ENCODE measurements at places on chromosomes 12 and 14. TPM values are rescaled to one million over a fixed set of nuclear protein-coding genes. Genes with fewer than 3 reads are reported as not detected.

GALNT16 gene
- 0.22 TPM for total RNA-seq

SDR9C7 gene
- total RNA-seq: not detected

DNA sequence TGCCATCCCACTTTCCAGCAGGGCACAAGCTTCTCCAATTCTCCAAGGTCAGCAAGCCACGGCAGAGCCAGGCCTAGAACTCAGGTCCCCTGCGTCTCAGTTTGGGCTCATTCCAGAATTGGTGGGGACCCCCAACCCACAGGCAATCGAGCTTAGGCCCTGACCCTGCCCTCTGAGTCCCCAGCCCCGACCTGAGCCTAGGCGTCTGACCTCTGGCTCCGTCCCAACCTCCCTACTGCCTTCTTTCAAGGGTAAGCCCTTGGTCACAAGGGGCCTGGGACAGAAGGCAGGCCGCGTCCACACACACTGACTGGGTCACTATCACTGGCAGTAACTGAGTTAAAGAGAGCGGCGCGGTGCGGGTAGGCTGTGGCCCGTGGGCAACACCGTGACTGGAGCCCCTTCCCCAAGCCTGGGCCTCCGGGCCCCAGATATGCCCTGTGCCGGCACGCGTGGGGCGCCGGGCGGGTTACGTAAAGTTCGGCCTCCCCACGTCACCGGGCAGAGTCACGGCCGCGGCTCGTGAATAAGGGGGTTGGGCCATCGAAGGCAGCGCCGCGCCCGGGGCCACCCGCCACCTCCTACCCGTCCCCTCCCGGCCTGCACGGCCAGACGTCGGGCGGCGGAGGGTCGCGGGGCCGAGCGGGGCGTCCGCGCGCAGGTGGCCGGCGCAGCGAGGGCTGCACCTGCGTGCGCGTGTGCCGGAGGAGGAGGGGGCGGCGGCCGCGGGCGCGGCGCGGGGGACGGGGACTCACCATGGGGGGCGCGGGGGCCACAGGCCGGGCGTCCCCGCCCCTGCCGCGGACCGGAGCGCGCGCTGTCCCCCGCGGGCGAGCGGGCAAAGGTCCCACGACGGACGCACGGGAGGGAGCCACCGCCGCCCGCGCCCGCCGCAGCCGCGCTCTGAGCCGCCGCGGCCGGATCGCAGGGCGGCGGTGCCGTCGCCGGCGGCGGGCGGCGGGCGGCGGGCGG, 516 bp downstream of the ANKRD9 start:
- DNase-seq: peak; percentile 62

DNA sequence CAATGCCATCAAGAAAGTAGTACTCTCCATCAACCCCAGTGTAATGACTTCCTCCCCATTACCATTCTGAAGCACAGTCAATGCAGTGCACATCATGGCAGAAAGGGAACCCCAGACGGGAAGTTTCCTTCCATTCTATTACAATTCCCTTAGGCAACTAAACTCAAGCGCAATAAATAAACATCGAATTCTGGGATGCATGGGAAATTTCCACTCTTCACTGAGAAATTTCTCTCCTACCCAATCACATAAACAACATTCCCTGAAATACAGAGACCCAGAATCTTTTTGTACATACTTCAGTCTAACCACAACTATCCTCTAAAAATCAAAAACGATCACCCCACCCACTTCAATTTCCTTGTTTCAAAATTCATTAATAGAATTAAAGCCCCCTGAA, 20.0 kb downstream of the SARNP start:
- no peak for DNase-seq

DNA sequence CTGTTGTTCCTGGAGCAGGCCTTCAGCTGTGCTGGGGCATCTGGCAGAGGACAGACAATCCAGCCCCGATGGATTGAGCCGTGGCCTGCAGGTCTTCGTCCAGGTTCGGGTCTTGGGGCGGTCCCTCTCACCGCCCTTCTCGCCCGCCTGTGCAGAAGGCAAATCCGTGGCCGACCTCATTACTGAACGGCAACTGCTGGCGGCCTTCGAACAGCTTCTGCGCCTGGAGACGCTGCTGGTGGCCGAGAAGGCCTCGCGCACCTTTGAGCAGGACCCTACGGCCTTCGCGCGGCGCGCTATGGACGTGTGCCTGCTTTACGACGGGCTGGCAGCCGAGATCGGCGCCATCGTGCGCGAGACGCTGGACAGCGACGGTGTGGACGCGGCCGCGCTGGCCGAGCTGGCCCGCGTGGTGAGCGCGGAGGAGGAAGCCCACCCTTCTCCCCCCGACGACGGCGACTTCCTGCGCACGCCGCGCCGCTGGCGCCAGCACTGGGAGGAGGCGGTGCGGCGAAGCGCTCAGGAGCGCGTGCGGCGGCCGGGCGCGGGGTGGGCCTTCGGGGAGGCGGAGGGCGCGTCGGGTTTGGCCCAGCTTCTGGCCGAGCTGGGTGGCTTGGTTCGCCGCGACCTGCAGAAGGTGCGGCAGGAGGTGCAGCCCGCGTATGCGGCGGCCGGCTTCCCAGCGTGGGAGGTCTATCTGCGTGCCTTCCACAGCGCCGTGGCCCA, 7.6 kb downstream of the EXOC3L4 start:
- DNase-seq: no peak

DNA sequence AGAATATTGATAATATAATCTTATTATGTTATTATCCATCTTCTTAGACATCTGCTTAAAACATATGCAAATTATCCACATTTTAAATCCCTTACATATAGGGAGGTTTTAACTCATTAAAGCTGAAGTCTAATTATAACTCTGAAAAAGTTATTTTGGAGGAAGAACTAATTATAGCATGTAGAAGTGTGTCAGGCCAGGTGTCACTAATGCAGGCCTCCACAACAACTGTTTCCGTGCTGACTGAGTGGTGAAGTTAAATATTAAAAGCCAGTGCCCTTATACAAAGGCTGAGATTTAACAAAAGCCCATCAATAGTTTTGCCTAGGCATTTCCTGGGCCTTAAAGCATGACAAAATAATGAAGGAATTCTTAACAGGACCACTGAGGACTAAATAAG, 157.4 kb downstream of the LRRK2 start:
- DNase-seq: no peak

GRCh38 chr14:84657911-84658310, 872.0 kb upstream of the FLRT2 start:
- no peak for DNase-seq

GRCh38 chr14:55973285-55973800, 144.9 kb upstream of the PELI2 start:
- no peak for DNase-seq

GRCh38 chr14:104433401-104434213, 146.0 kb upstream of the C14orf180 start:
- DNase-seq: peak; percentile 15

DNA sequence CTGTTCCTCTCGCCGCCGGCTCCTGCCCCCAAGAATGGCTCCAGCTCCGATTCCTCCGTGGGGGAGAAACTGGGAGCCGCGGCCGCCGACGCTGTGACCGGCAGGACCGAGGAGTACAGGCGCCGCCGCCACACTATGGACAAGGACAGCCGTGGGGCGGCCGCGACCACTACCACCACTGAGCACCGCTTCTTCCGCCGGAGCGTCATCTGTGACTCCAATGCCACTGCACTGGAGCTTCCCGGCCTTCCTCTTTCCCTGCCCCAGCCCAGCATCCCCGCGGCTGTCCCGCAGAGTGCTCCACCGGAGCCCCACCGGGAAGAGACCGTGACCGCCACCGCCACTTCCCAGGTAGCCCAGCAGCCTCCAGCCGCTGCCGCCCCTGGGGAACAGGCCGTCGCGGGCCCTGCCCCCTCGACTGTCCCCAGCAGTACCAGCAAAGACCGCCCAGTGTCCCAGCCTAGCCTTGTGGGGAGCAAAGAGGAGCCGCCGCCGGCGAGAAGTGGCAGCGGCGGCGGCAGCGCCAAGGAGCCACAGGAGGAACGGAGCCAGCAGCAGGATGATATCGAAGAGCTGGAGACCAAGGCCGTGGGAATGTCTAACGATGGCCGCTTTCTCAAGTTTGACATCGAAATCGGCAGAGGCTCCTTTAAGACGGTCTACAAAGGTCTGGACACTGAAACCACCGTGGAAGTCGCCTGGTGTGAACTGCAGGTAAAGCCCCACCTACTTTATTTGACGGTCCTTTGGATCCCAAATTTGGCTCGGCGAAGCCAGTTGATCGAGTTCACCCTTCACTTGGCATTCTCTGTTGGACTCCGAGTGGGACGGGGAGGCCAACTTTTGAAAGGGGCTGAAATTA, 1.5 kb downstream of the WNK1 start:
- DNase-seq: peak; percentile 54

Measured in colonic mucosa (tissue), 4 donors.